ENCODE measurements at places on chromosomes 12 and 14. TPM values are rescaled to one million over a fixed set of nuclear protein-coding genes. Genes with fewer than 3 reads are reported as not detected.

The WSB2 gene
- 61.0 TPM for total RNA-seq

The SLC5A8 gene
- not detected for total RNA-seq

The EID3 gene
- total RNA-seq = 5.5 TPM

The C12orf50 gene
- total RNA-seq = not detected

The KRT2 gene
- total RNA-seq = not detected

The BBOF1 gene
- total RNA-seq = 3.4 TPM

The DRAM1 gene
- 20.4 TPM for total RNA-seq

The RPGRIP1 gene
- total RNA-seq = 0.10 TPM

The GLIPR1L2 gene
- 0.13 TPM for total RNA-seq

The GPX2 gene
- total RNA-seq = 304 TPM

The CIROP gene
- not detected for total RNA-seq

The NXPH4 gene
- total RNA-seq = 4.1 TPM

The COX14 gene
- 72.4 TPM for total RNA-seq

The MYH6 gene
- total RNA-seq = 0.13 TPM

The SSPN gene
- total RNA-seq = 0.39 TPM

All from A549 treated with Hydrocortisone at 1 μM for 4 hours (cell line).